Stimulated activated CD4-positive, alpha-beta T cell treated with anti-CD3 and anti-CD28 coated beads, Interleukin-4, amount 100 ng/mL, for 48 hours (primary cell): ENCODE measurements at places on chromosomes 2 and 18.

GRCh38 chr2:3144856-3145255, 232.8 kb downstream of the EIPR1 start:
- no peak for DNase-seq

DNA sequence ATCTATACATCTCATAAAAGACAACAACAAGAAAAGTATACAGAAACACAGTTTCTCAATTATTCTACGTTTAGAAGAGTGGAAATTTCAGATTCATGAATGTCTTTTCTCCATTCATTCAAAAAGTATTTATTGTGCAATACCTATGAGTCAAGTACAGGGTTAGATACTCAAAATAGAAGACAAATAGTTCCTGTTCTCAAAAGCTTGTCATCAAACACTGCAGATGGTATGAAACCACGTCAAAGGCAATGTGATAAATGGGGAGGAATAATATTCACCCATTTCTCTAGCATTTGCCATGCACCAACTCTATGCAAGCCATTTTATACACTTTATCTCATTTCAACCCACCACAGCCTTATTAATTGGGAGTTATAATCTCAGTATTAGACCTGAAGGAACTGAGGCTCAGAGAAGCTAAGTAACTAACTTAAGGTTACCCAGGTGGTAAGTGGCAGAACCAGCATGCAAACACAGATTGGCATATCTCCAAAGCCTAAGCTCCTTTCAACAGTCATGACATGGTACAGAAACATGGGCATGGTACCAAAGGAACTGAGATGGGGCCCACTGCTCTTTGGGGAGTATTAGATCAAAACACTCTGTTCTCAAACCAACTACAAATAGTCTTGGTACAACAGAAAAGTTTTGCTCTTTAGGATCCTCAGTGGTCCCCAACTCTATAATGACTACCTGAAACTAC, 67.2 kb upstream of the NPAS2 start:
- no peak for DNase-seq

GRCh38 chr18:25077038-25077943, 274.7 kb downstream of the ZNF521 start:
- DNase-seq: no peak

DNA sequence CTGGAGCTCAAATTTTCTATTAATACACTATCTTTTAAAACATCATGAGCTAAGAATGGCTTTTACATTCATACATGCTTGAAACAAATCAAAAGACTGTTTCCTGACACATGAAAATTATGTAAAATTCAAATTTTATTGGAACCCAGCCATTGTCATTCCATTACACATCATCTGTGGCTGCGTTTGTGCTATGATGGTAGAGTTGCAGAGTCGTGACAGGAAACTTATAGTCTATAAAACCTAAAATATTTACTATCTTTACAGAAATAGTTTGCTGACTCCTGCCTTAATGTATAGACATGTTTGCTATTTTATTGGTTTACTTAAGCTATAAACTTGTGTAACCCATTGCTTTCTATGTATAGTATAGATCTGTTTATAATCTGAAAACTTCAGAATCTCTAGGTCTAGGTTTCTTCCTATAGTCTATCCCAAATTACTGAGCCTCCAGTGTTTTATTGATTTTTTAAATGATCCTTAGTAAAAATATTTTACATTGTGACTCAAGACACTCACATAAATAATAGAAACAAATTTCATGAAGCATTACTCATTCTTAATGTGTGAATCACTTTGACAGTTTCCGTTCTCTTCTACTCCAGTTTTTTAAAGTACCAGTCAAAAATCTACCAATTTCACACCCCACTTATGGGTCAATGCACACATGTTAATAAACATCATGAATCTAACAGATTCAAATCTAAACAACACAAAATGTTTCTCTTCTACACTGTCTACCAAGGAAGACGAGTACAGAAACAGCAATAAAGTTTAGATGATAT, 26.4 kb upstream of the MRPL19 start:
- no peak for DNase-seq

DNA sequence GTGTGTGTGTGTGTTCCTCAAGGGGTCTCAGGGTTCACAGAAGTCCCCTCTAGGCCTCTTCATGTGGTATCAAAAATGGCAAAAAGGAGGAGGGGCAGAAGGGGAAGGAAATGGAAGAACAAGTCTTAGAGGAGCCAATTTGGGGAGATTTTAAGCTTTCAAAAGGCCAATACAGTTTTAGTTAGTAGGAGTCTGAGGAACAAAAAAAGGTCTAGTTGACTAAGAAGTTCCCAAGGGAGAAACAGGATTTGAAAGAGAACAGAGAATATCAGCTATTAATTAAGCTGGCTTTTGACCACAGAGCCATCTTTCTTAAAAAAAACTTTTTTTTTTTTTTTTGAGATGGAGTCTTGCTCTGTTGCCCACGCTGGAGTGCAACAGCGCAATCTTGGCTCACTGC, 7.1 kb downstream of the RNF125 start:
- DNase-seq: no peak

DNA sequence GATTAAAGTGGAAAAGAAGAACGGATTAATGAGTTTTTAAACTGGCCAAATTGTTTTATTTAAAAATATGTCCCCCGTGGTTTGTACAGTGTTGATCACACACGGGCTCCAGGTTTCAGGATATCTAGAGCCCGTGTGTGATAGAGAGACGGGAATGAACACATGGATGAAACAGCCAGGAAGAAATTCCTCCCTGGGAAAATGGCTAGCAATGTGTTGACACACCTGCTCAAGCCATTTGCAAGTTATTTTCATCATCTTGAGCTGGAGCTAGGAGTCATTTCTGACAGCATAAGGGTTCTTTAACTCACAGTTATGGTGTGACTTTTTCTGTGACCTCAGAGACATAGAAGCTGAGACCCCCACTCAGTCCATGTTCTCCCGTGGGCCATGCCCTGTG, 81.6 kb downstream of the LRRFIP1 start:
- no peak for DNase-seq

DNA sequence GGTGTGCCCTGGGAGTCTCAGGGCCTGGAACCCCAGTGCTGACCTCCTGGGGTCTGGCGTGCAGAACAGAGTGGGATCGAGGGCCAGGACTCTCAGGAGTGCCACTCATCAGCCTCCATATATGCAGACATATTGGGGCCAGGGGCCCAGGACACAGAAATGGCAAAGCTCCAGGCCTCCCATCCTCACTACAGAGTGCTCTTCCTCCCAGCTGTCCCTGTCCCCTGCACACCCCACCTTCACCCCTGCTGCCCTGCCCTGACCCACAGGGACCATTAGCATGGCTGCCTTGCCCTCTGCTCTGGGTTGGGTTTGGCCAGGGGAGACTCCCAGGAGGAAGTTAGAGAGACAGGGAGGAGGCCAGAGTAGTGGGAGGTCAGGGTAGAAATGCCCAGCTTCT, 2.8 kb downstream of the TEX51 start:
- no peak for DNase-seq
